ENCODE measurements at places on chromosomes 4 and X. TPM values are rescaled to one million over a fixed set of nuclear protein-coding genes. Genes with fewer than 3 reads are reported as not detected.

Gene PDGFRA
- polyA plus RNA-seq, result 0.67 TPM

Gene MAGEA8
- polyA plus RNA-seq, result 0.10 TPM

Gene CHRDL1
- 1.3 TPM for polyA plus RNA-seq

Gene HPF1
- 18.8 TPM for polyA plus RNA-seq

Gene RRH
- not detected for polyA plus RNA-seq

Gene RADX
- 1.2 TPM for polyA plus RNA-seq

All from small intestine (tissue), 16 donors.